T-helper 2 cell (primary cell): ENCODE measurements at places on chromosomes 7 and 10.

DNA sequence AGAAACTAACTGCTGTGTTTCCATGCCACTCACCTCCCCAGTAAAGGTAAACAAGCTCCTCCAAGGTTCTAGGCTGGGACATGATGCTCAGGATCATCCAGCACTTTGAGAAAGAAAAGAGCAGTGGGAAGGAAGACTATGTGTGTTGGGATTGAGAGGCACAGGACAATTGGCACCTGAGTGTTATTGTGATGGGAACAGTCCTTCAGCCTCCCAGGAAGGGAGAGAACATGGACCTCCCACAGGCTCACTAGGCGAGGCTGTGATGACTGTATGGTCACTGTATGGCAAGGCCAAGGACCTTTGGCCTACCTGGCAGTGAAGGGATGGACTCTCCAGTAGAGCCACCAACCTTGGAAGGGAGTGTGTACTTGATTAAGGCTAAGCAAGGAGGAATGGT is 123.2 kb upstream of the UNC5B start:
- DNase-seq: no peak

DNA sequence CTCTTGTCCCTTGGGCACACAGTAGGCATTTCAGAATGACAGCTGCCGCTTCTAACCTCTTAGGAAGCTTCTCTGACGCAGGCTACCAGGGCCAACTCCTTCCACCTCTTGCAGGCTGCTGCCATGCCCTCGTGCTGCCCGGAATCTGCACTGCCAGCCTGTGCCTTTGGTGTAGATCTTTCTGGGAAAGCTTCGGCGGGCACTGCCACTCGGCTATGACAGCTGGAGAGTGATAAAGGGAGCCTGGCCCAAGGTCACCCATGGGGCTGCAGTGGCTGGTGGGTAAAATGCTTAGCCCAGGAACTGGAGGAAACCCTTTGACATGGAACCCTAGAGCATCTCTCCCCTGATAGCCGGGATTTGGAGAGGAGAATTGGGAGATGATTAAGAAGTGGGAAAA is 78.0 kb upstream of the C1QL3 start:
- no peak for DNase-seq

DNA sequence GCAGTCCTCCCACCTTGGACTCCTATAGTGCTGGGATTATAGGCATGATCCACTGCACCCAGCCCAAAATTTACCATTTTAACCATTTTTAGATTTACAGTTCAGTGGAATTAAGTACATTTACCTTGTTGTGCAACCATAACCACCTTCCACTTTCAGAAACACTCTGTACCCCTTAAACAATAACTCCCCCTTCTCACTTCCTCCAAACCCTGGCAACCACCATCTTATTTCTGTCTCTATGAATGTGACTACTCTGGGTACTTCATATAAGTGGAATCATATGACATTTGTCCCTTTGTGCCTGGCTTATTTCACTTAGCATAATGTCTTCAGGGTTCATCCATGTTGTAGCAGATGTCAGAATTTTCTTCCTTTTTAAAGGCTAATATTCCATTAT is 33.6 kb downstream of the SUFU start:
- DNase-seq: no peak

DNA sequence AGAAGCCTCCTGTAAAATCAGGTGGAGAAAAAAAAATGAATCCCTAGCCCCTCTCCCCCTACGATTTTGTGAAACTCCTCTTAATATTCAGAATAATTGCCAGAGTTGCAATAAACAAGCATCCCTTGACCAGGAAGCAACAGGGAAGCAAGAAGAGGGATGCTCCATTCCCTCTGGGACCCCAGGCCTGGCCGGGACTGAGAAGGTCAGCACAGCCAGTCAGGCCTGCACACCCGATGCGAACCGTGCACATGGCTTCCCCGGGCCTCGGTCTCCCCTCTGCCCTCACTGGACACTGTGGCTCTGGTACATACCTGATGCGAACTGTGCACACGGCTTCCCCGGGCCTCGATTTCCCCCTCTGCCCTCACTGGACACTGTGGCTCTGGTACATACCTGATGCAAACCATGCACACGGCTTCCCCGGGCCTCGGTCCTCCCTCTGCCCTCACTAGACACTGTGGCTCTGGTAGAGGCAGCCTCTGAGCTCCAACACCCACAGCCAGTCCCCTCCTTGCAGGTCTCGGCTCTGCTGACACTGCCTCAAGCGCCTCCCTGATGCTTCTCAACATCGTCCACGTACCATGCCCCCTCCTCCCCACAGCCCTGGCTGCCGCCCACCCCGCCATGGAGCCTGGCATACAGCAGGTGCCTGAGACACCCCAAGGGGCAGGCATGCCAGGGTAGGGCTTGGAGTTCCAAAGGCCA is 138.6 kb downstream of the DIP2C start:
- DNase-seq: no peak

DNA sequence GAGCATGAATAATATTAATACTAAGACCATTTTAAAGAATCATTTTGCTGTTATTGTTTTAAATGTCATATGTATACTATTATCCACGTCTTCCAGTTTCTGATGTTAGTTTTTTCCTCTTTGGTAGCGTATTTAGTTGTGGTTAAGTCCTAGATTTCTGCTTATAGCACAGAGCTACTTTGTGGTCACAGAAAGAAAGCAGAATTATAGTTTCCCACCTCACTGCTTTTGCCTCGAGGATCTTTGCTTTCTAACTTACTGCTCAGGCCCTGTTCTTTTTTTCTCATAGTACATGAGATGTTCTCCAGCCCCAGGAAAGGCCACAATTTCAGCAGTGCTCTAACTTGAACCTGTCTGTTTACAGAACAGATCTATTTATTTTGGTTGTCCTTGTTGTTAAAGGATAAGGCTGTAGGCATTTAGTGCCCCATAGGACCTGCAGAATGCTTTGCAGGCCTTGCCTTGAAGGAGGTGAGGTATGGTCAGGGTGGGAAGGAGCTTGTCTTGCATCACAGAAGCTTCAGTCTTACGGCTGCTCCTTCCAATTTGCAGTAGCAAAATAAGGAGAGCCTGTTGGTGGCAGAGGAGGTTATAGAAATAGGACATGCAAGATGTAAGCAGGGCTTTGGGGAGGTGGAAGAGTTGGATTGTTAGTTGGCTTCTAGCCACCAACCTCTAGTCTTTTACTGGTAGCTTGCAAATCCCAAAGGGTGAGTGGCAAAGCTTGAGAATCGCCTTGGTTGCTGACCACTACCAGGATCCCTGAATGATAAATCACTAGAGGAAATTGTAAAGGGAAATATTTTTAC is 129.1 kb downstream of the LRRC4 start:
- DNase-seq: no peak

DNA sequence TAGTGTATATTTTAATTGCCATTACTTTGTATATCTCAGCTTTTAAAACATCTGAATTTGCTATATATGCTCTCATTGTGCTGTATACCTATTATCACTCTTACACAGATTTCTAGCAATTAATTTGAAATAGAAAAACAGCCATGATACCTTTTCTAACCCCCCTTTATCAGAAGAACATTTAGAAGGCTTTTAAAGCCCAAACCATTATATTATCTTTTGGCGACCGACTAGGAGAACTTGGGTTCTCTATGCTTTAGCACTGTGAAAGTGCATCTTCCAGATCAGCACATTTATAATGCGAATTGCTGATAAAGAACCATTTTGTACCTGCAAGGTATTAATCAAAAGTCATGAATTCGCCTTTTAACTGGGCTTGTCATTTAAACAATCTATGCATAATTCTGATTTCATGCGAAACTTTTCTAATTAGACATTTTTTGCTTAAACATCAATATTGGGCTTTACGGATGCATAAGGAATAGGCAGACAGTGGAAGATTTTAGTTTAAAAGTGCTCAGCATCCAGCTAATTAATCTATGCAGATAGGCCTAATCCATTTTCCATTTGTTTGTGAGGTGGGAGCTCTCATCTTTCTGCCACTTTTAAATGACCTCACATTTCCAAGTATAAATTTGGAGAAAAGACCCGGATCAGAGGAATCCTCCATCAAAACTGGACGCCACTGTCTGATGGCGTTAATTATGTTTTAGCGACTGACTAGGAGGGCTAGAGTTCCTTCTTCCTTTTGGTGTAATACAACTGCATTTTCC is 1.2 kb upstream of the MLLT10 start:
- no peak for DNase-seq

DNA sequence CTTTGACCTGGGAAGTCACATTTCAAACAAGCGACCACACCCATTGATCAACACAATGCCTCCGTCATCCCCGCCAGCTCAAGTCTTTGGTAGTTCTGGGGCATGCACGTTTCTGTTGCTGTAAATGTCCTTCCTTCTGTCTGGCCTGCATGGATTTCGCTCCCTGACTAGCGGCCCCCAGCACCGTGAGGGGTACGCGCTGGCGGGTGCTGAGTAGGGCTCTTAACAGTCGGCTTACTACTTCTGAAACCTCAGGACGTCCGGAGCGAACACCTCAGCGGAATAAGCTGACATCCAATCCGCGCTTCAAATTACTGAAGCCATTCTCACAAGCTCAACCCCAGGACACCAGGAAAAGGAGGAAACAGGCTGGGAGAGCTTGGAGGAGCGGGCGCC is 505 bp downstream of the NUDCD3 start:
- DNase-seq: peak; percentile 6

DNA sequence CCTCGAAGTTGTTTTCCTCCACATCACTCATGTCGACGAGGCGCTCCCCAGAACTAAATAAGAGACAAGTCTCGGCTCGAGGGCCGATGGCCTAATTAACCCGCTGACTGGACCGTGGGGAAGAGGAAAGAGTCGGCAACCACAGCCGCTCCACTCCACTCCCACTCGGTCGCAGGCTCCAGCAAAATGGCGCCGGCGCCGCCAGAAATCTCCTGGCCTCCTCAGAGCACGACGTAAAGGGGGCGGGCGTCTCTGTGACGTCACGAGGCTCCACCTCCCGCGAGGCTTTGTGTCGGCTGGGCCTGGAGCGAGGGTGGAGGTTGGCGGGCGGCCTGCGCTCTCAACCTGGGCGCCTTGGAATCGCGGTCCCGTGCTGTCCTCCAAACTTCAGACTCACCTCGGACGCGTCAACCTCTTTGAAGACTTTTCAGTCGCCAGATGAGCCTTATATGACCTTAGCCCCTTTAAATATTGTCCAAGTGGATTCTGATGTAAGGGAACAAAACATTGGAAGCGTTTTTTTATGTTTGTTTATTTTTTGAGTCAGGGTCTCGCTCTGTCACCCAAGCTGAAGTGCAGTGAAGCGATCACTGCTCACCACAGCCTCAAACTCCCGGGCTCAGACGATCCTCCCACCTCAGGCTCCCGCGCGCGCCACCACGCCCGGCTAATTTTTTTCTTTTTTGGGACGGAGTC is at the start of gene TRA2A:
TRA2A (minus strand) TSS at position 188 of the 696 bp plus-strand sequence; CDS start at position 31, 157 bp downstream.
- DNase-seq: peak; percentile 96

DNA sequence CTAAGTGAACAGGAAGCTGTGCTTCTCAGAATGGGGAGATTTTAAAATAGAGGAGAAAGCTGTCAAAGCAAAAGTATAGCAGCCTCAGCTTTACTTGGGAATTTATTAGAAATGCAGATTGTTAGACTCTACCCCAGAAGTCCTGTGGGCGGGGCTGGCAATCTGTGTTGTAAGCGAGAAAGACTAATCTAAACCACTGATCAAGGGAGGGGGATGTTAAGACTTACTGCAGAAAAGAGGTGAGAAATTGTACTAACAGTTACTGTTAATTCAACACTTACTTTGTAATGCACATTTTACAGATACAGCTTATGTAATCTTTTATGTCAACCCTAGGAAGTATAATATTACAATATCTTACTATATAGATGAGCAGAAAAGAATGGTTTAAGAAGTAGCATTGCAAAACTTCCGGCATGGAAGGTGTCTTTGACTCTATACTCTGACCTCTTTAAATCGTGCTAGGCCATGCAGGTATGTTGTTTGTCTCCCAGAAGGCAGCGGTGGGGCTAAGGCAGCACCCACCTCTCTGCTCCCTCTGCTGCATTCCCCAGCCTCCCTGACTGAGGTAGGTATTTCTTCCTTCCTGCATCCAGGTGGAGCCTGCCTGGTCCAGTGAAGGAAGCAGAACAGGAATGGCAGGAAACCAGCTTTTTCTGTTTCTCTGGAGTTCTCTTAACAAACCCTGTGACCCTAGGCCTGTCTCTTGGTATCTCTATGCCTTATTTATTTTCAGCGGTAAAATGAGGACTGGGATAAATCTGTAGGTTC is 462.2 kb downstream of the AUTS2 start:
- DNase-seq: no peak

DNA sequence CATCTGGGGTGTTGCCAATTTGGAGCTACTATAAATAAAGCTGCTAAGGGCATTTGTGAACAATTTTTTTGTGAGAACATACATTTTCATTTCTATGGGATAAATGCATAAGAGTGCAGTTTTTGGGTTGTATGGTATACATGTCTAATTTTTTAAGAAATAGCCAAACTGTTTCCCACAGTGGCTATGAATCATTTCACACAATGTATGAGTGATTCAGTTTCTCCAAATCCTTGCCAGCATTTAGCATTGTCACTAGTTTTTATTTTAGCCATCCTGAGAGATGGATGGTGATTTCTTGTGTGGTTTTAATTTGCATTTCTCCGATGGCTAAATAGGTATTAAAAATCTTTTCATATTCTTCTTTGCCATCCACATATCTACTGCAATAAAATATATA is 105.3 kb downstream of the AMPH start:
- DNase-seq: no peak

DNA sequence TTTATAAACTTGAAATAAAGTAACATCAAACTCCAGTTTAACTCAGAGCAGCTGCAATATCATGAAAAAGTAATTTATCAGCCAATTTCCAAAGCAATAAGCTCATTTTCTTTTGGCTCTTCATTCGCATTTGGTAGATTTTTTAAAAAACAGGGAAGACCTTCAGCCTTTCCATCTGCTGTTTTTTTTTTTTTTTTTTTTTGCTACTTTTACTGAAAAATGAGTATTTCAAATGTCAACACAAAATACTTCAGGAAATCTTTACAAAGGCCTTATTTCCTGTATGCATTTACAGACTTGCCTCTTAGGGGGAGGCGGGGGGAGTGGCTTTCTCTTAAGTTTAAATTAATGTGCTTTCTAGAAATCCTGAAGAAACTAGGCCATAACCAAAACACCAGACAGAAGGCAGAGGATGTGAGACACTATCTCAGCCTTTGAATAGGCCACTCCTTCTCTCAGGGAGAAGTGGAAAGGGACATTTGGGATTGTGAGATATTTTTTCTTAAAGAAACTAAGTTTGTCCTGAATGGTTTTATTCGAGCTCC is 91.8 kb downstream of the COL28A1 start:
- no peak for DNase-seq

DNA sequence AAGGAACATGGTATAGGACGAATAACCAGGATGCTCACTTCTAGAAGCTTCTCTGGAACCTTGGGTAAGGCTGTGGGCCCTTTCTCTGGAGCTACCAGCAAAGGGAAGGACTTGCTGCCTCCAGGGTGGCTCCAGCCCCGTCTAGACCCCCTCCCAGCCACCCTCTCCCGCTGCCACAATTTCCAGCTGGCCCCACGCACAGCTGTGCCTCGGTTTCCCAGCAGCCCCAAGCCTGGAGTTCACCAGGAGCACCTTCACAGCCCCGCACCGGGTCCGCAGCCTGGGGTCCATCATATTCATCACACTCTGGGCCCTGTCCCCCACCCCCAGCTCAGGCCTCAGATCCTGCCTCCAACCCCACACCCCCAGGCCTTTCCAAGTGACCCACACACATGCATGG is 35.6 kb upstream of the GTF2IRD1 start:
- DNase-seq: no peak
